Midbrain (tissue), 1 donor: ENCODE measurements at places on chromosomes 6 and 20.
A peak's percentile ranks its signal among the peaks of the same experiment; 100 is the strongest.

DNA sequence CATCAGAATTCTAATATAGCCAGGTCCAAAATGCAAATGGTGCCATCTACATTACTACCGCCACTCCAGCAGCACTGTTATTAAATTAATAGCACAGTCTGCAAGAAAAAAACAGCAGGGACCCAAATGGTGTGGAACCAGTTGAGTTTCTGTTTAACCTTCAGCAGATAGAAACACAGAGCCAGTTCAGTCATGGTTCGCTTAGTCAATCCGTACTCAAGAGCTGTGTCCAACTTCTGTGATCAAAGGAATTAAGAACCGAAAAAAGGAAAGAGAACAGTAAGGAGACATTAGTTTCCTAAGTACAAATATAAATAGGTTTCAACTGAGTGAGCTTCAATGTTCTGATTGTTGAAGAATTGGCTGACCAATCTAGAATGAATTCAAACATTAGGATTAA lies 107.7 kb downstream of the TRDN start:
- DNase-seq = no peak

- DNase-seq = no peak
These were observed 86.3 kb downstream of the CHMP4B start for GRCh38 chr20:33897313-33897912.

DNA sequence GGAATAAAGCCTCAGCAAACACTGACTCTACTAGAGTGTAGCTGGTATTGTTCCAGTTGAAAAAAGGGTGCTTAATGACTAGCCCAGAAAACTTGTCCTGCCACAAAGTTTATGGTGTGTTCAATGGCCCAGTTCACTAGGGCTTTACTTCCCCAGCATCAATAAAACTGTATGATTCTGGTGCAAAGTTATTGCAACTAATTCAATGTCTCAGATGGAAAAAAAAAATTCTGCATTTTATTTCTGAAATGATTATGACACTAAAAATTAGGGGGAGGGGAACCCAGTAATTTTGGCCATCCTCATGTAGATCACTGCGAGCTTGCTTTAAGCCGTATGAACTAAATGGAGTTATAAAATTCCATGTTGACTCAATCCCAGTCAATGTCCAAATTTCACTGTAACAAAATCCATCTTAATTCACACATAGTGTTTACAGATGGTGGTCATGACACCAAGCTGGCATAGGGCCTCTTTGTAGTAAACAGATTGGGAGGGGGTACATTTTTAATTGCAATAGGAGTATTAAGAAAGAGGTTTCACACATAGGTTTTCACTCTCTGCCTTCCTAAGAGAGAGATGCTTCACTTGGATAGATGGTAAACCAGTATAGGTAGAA lies 41.2 kb downstream of the PTPRK start:
- no peak for DNase-seq

- DNase-seq = no peak
These were observed 17.9 kb downstream of the LAMP5 start for GRCh38 chr20:9532069-9532838.

- DNase-seq = no peak
These were observed 109.0 kb upstream of the SUPT3H start for GRCh38 chr6:45486736-45487135.

GRCh38 chr6:166997768-166998255 lies 1.4 kb upstream of the CEP43 start:
- no peak for DNase-seq

DNA sequence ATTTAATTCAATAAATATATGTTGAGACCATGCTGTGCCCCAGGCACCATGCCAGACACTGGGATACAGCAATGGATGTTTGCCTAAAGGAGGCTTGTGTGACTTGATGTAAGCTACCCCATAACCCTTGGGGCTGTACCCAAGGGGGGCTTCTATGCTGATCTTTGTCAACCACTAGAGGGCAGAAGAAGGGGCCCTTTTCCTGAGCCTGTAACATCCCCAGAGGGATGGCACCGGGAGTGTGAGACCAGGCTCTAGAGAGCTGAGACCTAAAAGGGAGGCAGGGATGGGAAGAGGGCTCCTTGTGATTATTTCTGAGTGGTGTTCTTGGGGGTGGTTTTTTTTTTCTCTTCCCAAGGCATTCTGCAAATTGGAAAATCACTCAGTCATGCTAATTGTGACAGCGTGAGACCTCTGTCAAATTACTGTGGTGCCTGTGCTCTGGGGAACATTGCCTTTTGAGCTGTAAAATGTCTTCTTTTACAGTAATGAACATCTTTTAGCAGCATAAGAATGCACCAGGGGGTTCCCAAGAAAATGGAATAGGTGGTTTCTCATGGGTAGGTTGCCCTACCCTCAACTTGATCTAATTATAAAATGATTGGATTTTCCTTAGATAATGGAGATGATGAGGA lies 138.7 kb upstream of the SLC24A3 start:
- no peak for DNase-seq

GRCh38 chr6:112338166-112338709 lies 8.9 kb upstream of the RFPL4B start:
- DNase-seq = no peak

GRCh38 chr6:35327349-35328027 lies 14.9 kb upstream of the PPARD start:
- peak; percentile 34 for DNase-seq

GRCh38 chr6:153231048-153231646 lies 100.1 kb upstream of the RGS17 start:
- DNase-seq = peak; percentile 64

DNA sequence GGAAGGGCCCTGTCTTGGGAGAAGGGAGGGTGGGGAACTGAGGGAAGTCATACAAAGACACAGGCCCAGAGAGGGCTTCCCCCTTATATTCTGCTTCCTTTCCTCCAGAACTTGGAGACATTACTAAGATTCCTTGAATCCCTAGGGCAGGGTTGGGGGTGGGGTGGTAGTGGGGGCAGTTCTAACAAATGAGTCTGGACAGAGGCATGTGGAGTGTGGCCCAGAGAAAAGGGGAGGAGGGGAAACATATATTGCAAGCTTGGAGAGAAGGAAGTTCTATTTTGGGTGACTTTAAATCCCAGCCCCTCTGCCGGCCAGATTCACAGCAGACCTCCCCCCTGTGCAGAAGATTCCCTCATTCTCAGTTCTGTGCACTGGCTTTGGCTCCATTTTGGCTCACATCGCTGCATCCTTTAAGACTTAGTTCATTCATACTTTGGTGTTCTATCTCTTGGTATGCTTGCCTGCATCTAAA lies 43.7 kb downstream of the DAAM2 start:
- no peak for DNase-seq

GRCh38 chr6:169367507-169367906 lies 113.9 kb upstream of the THBS2 start:
- no peak for DNase-seq

DNA sequence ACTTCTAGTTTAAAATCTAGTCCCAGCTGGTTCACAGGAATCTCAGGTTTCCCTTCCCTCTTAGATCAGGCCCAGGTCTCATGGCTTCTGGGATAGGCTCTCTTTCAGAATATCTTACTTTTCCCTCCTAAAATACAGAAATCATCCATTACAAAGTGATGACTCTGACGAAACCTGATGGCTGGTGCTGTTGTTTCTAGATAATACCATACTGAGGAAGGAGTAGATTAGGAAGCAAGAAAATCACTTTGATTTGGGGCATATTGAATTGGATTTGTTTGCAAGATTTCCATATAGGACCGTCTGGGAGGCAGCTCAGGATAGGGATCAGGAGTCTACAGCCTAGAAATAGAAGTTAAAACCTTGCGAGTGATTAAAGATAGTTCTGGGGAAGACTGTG lies 3.6 kb downstream of the ZKSCAN3 start:
- DNase-seq = no peak

DNA sequence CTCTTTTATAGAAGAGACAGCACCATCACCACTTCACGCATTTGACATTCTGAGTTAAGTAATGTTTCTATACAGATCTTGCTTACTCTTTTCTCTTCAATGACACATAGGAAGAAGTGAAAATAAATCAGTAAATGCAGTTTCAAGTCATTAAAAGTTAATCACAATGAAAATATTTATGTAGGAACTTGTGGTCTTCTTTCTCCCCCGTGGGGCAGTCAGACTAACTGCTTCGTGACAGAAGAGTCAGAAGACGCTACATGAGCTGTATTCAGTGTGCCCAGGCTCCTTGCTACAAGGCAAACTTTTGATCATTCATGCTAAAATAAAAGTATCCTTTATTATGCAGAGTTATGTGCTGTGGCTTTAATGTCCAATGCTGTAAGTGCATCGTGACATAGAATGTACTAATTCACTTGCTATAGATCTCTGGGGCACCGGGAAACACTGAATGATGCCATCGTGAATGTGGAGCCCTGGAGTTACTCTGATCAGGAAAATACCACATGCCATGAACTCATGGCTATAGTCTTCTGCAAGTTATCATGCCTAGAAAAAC lies 117.8 kb upstream of the TRAF3IP2 start:
- DNase-seq = no peak

DNA sequence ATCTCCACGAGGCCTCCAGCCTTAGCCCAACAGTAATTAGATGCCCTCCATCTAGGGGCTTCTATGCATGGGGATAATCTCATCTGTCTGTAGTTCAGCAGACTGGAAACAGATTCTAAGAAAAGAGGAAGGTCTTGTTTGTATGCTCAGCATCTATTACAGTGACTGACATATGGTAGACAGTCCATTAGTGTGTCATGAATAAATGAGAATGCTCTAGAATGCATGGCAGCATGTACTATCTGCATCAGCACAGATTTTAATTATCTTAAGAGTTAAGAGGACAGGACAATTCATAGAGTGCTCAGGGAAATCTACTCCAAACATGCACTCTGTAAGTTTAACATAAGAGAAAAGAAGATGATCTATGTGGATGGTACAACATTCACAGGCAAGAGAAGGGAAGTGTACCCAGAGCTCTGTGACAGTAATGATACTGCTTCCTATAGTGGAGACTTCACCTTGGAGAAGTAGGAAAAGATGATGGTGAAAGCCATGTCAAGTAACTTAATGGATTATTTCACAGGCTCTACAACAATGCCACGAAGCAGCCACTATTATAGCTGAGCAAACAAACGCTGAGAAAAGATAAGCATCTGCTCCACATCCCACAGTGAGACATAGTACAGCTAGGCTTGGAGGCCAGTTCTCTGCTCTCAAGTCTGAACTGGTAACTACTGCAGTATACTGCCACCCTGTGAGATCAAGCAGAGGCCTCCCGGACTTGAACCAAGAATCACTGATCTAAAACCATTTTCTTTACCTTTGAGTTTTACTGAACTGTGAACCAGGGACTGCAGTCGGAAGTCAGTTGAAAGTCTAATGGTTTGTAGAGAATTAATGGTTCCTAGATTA lies 309.2 kb upstream of the SPTLC3 start:
- DNase-seq = no peak

- no peak for DNase-seq
These were observed 4.4 kb upstream of the TUBB1 start for GRCh38 chr20:59014680-59015389.

- no peak for DNase-seq
These were observed 125.6 kb downstream of the EYA2 start for GRCh38 chr20:47020231-47020630.

GRCh38 chr6:157267654-157268053 lies 55.7 kb downstream of the TMEM242 start:
- DNase-seq = no peak

DNA sequence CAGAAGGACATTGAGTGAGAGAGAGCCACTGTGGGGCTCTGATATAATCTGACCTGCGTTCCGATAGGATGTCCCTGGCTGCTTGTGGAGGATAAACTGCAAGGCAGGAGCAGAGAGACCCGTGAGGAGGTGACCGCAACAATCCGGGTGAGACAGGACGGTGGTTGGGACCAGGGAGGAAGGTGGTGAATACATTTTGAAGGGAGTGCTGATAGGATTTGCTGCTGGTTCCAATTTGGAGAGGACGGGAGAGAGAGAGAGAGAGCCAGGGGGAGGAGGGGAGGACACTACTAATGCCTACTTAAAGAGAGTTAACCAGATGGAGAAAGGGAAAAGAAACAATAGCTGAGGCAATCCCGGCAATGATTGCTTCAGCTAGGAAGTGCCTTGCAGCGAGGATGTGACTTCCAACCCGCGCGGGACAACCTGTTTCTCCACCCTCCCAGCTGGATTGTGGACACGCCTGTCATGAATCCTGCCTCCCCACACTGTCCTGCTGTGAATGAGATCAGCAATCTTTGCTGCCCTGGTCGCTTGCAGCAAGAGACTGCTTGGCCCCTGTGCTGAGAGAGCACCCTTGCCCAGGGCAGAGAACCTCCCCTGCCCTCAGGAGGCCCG lies 199.0 kb upstream of the KCNG1 start:
- no peak for DNase-seq

- no peak for DNase-seq
These were observed 42.5 kb downstream of the ID4 start for GRCh38 chr6:19879663-19880062.

- DNase-seq = no peak
These were observed 96.9 kb downstream of the PHACTR3 start for GRCh38 chr20:59701236-59701635.

GRCh38 chr20:63087236-63087871 lies 80.6 kb upstream of the BHLHE23 start:
- no peak for DNase-seq

DNA sequence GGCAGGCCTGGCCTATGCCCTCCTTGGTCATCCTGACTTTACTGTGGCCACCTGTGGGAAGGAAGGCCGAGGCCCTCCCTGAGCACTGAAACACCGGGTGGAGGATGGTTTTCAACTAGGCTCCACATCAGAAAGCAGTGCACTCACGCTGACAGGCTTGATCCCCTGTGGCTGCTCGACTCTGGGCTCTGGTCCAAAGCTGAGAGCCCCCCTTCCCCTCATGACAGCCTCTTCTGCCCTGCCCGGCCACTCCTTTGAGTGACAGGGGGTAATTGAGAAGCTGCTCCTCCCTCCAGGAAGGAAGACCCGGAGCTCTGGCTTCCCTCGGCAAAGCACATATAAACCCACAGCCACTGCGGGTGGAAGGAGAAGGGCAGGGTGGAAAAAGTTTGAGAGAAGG lies 43.6 kb downstream of the MUC22 start:
- DNase-seq = no peak

DNA sequence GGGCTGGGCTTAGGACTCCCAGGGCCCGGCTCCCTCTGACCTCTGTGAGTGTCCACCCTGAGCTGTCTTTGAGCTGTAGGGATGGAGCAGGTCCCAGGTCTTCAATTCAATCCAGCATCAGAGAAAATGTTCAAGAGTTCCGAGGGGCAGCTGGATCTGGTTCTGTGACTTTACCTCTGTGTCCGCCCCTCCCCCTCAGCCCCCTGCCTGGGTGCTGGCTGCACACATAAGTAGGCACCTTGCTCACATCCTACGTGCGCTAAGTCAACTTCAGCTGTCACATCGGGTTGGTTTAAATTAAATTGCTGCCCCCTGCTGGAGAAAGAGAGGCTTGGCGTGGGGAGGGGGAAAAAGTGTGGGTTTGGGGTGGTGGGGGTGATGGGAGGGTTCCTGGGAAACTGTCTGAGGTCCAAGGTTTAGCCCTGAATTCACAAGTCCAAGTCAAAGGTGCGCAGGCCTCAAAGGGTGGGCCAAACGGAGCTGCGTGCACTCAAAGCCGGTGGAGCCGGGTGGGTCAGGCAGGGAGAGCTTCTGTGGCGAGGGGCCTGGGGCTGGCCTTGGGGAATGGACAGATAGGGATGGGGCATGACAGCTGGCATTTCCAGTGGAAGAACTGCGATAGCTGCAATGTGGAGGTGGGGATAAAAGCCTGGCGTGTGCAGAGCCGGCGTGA lies 3.0 kb downstream of the WFDC5 start:
- no peak for DNase-seq
